Stimulated activated CD4-positive, alpha-beta T cell treated with anti-CD3 and anti-CD28 coated beads, Interleukin-4, amount 100 ng/mL, for 48 hours (primary cell): ENCODE measurements at places on chromosomes 1 and 21.
A peak's percentile ranks its signal among the peaks of the same experiment; 100 is the strongest.

GRCh38 chr1:115440733-115441132 lies 102.7 kb upstream of the NGF start:
- no peak for DNase-seq

- no peak for DNase-seq
These were observed 65.6 kb upstream of the ACTRT2 start for GRCh38 chr1:2955652-2956051.

GRCh38 chr1:5220821-5221220 lies 566.4 kb downstream of the AJAP1 start:
- no peak for DNase-seq

- DNase-seq, result no peak
These were observed 69.8 kb downstream of the SLC35A3 start for GRCh38 chr1:100039591-100039990.

- DNase-seq, result no peak
These were observed 611.7 kb downstream of the LMO4 start for GRCh38 chr1:87940421-87940820.

- no peak for DNase-seq
These were observed 2.0 kb downstream of the CAPN2 start for GRCh38 chr1:223714421-223714724.

DNA sequence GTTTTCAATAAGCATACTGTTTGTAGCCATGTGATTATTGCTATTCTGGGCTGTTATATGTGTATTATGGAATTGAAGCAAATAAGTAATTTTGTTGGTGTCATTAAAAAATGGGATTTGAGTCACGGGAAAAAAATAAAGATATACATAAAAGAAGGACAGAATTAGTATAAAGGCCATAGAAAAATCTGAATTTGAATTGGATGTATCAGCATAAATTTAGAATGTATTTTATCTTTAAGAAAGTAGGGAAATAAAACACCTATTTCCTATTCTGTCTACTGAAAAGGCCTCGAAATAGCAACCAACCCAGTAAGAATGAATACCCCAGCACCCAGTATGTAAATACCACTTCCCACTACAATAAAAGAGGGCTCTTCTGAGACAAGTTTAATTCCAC lies 185.9 kb downstream of the SLC45A1 start:
- no peak for DNase-seq

DNA sequence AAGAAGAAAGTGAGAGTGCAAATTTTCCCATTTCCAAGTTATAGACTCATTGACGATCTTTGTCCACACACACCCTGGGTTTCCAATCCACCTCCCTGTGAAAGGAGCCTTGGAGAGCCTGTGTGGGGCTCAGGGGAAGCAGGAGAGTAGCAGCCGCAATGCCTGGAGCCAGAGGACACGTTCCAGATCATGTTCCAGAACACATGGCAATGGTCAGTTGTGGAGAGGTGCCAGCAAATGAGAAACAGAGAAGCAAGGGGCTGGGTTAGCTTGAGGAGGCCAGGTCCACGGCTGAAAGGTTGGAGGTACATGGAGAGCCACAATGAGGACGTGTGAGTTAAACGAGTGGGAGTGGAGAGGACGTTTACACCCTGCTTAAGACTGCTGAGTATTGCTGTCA lies 33.0 kb upstream of the SIPA1L2 start:
- no peak for DNase-seq

GRCh38 chr1:1357871-1358432 lies 403 bp downstream of the MXRA8 start:
- DNase-seq, result no peak

DNA sequence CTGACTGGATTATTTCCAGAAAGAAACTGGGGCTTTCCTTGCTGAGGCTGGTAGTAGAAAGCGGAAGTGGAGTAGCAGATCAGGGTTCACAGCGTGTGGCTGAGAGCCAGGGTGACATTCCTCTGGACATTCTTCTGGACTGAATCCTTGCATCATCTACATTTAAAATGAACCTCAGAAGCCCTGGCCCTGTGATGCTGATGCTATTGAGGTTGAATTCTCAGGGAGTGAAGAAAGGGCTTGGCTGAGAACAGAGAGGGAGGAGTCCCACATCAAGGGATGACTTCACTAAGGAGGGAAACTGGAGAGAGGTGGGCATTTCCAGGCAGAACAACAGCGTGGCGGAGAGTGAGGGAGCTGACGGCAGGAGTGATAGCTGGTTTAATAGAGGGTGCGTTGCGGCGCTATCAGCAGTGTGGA lies 102.3 kb upstream of the LMO4 start:
- DNase-seq, result no peak

DNA sequence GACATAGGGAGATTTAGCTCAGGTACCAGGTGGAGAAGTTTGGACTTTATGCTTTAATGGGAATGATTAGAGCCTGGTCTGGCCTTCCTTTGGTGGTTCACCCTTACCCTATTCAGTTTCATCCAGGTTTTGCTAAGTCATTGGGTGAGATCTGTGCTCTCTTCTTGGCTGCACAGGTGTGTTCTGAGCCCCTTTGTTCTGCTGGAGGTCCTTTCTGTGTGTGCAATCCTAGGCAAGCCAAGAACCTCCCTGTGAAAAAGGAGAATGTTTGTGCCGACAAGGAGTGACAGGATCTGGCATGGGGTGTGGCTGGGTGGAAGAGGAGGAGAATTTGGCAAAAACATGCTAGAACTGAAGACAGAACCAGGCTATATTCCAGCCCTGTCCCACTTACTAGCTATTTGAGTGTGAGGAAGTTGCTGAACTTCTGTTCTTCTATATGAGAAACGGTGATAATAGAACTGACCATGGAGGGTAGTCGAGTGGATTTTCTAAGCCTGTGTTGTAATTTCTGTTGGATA lies 4.6 kb downstream of the GSTM5 start:
- no peak for DNase-seq

GRCh38 chr1:33792216-33792615 lies 71.7 kb upstream of the HMGB4 start:
- no peak for DNase-seq

GRCh38 chr1:24513706-24514105 lies 11.1 kb downstream of the RCAN3 start:
- no peak for DNase-seq

- DNase-seq, result no peak
These were observed 49.0 kb upstream of the ETS2 start for GRCh38 chr21:38756746-38757145.

- no peak for DNase-seq
These were observed 21.8 kb downstream of the EDN2 start for GRCh38 chr1:41462680-41463004.

DNA sequence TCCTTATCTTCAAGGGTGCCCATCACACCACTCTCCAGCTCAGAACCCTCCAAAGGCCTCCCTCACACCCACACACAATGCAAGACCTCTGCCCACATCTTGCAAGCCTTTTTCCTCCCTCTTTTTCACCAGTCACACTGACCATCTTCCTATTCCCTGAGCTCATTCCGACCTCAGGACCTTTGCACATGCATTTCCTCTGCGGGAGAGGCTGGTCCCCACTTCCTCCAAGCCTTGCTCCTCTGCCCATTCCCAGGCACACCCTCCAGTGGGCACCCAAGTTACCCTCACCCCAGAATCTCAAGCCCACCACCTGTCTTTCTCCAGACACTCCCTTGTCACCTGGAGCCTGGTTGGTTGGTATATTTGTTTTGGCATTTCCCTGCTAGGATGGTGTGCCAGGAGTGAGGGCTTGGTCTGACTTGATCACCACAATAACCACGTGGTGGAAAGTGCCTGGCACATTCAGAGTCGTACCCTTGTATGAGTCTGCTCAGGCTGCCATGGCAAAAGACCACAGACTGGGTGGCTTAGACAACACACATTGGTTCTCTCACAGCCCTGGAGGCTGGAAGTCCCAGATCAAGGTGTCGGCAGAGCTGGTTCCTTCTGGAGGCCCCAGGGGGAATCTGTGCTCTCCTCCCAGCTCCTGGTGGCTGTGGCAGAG lies 13.2 kb downstream of the MX2 start:
- no peak for DNase-seq

DNA sequence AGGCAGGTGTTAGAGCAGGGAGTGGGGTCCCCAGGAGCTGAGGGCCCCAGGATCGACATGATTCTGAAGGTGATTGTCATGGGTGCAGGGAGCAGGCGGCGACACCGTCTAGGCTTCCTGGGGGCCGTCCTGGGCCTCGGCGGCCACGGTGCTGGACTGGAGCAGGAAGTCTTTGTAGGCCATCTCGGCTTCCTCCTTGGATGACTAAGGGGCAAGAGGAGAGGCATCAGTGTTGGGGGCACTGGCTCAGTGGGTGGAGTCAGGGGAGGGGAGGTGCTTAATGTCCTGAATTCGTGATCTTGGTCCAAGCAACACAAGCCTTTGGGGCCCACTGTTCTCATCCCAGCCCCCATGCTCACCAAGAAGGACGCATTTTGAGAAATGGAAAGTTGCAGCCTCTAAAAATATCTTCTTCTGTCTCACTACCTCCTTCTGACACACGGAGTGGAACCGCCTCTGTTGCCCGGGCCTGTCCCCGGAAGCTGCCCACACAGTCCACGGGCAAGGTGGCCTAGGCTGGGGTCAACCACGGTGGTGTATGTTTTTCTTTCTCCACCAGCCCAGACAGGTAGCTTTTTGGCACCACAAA lies 8.6 kb upstream of the FCMR start:
- DNase-seq, result peak; percentile 28

- no peak for DNase-seq
These were observed 1.3 kb upstream of the EFNA3 start for GRCh38 chr1:155077346-155077745.

DNA sequence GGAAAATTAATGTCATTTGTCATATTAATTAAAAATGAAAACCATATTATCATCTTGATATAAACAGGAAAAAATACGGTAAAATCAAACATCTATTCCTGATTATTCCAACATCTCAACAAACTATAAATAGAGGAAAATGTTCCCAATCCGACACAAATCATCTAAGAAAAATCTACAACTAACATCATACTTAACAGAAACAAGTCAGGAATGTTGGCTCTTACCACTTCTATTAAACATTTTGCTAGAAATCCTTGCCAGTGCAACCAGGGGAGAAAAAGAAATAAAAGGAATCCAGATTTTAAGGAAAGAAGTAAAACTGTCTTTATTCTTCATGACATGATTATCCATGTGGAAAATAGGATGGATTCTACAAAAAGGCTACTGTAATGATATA lies 77.0 kb upstream of the IRF2BP2 start:
- DNase-seq, result no peak

- DNase-seq, result no peak
These were observed 246.4 kb upstream of the MAP1LC3C start for GRCh38 chr1:242245255-242245654.

DNA sequence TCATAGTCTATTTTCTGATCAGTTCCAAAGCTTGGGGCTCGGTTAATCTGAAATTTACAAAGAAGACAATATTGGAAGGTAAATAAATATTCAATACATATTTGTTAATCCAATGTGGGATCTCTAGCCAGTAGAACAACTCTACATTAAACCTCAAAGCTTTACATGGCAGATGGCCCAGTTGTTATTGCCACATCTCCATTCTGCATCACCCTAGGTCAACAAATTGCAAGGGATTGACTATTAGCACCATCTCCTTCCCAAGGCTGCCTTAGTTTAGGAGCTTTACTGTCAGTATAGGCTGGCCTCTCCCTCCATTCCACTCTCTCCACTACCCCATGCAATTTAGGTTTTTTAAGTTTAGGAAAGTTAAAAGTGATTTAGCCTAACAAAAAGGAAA lies 69.7 kb downstream of the TTLL7 start:
- DNase-seq, result no peak

DNA sequence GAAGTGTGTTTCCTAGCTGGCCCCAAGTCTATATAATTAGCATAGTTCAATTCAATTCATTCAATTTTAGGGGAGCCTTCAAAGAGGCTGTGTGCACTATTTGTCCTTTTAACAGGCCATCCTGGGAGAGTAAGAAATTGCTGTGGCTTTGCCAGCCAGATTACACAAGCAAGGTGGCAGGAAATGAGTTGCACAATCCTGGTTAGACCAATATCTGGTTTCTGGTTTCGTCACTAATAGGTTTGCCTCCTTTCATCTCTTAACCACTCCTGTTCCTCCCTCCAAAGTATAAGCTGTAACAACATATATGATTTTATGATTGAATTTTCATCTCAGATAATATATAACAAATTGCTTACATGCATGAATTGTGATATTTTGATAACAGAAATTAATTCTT lies 84.1 kb upstream of the NEGR1 start:
- no peak for DNase-seq

- DNase-seq, result no peak
These were observed 198.0 kb downstream of the GRIK3 start for GRCh38 chr1:36836196-36836883.

DNA sequence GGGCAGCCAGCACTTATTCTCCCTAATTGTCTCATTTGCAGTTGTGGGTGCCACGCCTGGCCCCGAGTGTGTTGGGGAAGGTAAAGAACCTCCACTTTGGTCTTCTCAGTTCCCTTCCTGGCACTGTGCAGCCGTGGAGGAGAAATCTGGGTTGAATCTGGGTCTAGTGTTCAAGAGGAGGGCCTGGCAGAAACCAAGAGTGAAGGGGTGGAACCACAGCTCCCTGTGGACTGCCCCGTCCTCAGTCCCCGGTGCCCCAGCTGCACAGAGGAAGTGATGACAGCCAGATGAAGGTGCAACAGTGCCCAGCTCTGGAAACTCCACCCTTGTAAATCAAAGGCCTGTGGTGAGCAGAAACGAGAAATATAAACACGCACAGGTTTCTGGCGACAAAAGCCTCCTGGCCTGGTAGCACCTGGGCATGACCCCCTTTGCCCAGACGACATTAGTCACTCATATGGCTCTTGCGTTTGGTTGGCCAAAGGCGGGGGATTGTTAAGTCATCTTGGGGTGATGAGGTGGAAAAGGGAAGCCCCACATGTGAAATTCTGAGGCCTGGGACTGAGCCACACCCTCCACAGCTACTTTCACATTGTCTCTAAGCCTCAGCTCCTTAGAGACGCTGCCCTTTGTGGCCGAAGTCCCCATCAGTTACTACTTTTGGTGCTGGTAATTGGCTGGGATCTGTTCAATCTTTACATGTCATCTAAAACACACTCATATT lies 4.2 kb upstream of the ECE1 start:
- peak; percentile 80 for DNase-seq

DNA sequence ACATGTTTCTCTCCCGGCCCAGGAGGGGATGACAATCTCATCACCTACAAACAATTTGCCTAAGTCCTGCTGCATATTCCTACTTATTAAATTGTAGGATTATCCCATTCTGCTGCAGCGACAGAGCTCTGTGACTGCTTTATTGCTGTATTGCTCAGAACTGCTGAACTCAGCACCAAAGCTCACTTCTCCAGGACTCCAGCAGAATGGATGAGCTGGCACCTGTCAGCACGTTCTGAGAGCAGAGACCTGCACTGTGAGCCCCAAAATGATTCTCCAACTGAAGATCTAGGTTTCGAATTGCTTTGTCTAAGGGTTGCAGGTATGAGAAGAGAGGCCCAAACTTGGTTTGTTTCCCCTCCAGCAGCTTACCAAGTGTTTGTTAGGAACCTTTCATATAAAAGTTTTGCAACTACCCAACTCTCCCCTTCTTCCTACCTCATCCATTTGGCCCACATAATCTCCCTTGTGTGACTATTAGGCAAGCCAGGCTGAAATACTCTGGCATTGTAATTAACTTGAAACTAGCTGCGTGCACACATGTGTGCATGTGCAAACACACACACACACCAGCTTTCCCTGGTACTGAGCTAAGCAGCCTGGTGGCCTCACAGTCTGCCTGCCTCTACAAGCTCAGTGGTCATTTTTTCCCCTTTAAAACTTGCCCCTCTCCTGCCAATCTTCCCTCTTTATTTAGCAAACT lies 161.4 kb upstream of the CAMK1G start:
- DNase-seq, result no peak
